ENCODE measurements at places on chromosomes 5 and 9. TPM values are rescaled to one million over a fixed set of nuclear protein-coding genes. Genes with fewer than 3 reads are reported as not detected.

DNA sequence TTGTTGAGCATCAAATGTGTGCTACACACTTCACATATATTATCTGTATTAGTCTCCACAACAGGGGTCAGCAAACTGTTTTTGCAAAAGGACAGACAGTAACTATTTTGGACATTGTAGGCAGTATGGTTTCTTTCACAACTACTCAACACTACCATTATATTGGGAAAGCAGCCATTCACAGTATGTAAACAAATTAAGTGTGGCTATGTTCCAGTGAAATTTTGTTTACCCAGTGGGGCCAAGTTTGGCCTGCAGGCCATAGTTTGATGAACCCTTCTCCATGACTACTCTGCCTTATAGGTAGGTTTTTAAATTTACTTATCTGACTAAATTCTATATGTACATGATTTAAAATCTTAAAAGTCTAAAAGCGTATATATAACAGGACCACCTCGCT, 13.0 kb upstream of the FAM151B start:
- H3K4me3 ChIP-seq, result no peak overlapping the region
- H3K4me1 ChIP-seq, result no peaks in the 10 kb centered on the region
- H3K27ac ChIP-seq, result no peak overlapping the region
- H3K27me3 ChIP-seq, result no peaks in the 10 kb centered on the region

- no peak overlapping the region for H3K4me3 ChIP-seq
- DNase-seq, result no peak
- no peaks in the 10 kb centered on the region for H3K4me1 ChIP-seq
- H3K36me3 ChIP-seq, result peaks cover 15% of the 10 kb centered on the region
Measured at GRCh38 chr5:64939772-64940510, 171.2 kb downstream of the CWC27 start.

DNA sequence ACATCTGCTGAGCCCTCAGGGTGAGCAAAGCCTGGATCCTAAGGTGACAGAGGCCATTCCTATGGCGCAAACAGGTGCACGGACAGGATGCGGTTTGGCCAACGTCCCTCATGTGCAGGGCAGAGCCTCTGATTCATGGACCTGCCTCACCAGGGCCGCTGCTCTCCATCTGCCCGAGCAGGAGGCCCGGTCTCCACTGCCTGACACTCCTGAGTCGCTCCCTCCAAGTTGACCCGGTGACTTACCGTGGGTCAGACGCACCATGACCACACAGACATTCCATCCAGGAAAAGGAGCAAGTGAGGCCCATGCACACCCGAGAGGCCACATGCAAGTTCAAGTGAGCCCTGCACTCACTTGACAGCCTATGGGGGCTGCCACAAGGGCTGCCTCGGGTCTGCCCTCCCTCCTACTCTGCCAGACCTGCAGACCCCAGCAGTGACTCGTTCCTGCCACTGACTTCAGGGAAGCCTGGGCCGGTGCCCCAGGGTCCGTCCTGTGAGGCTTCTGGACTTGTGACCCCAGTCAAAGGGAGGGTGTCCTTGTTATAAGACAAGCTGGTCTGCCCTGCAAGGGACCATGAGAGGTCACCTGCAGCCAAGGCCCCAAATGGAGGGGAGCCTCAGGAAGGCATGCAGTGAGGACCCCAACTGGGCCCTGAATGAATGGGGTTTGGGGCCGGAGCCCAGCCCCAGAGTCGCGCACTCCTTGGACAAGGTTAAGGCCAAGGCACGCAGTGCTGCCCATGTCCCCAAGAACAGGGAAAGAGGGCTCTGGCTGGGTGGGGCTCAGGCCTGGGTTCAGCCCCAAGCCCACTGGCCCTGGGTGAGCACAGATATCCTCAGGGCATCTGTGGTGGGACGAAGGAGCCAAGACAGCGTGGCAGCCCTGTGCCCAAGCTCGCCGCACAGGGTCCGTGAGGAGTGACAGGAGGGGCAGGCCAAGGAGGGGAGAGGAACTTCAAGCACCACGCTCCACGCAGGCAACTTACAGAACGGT, 10.1 kb downstream of the BRD3OS start:
- peak; percentile 24 for DNase-seq
- H3K36me3 ChIP-seq, result peaks cover 42% of the 10 kb centered on the region
- no peak overlapping the region for H3K27ac ChIP-seq
- no peaks in the 10 kb centered on the region for H3K27me3 ChIP-seq

DNA sequence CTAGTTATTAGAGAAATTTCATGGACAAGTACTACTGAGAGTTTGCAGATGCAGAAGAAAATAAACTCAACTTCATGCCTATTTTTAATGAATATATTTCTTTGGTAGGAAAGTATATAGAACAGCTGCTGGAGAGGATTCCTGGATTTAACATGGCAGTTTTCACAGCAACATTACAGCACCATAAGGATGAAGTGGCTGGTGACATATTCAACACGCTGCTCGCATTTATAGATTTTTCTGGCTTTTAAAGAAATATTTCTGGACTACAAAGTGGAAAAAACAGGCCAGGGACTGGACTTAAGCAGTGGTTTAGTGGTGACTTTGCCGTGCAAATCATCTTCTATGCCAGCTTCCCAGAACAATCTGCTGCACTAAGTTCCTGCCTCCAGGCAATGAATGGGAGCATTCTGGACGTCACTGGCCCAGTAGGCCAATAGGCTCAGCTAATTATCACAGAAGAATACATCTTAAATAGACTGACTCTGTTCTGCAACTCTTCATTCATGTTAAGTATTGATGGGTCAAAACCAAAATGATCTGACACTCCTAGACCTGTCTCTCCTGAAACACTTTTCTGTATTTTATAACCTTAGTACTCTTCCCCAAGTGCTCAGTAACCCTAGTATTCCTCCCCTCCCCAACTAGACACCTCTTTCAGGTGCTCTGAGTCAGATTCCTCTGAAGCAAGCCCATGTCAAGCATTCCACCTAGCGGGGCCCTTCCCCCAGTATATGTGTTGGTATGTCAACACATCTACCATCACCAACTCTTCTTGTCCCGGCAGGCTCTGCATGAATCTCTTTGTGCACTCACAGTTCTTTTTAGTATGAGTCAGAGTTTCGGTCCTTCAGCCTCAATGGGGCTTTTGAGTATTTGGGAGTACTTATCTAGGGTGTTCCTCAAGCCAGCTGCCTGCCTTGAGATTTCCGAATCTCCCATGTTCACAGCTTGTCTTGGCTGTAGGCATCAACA, 625.5 kb downstream of the CHSY3 start:
- H3K27ac ChIP-seq, result no peak overlapping the region
- no peak overlapping the region for H3K4me3 ChIP-seq
- H3K36me3 ChIP-seq, result no peaks in the 10 kb centered on the region
- no peaks in the 10 kb centered on the region for H3K4me1 ChIP-seq

GRCh38 chr9:2622461-2623287, 1.1 kb downstream of the VLDLR start:
- peak; percentile 68 for DNase-seq
- peaks cover 14% of the 10 kb centered on the region for H3K4me1 ChIP-seq
- peaks cover 25% of the 10 kb centered on the region for H3K27me3 ChIP-seq
- H3K4me3 ChIP-seq, result peak overlapping the region; percentile 95

Gene FOXI1
- total RNA-seq, result not detected

Gene ALDH1A1
- total RNA-seq, result 1.3 TPM

Gene TAF11L13
- not detected for total RNA-seq

Data from activated naive CD8-positive, alpha-beta T cell treated with anti-CD3 and anti-CD28 coated beads, Interleukin-2, amount 10 ng/mL, durations not matched to agents 7 days and 5 days (primary cell).